ENCODE measurements at places on chromosomes 1 and 21.

GRCh38 chr1:113929750-113930498 lies 800 bp downstream of the HIPK1 start:
- peak overlapping the region; percentile 99 for H3K27ac ChIP-seq
- no peaks in the 10 kb centered on the region for H3K36me3 ChIP-seq
- H3K4me1 ChIP-seq, result peaks cover 51% of the 10 kb centered on the region

GRCh38 chr1:24641646-24642151 lies 1.4 kb upstream of the SRRM1 start:
- H3K27me3 ChIP-seq, result no peaks in the 10 kb centered on the region
- no peaks in the 10 kb centered on the region for H3K36me3 ChIP-seq
- H3K4me3 ChIP-seq, result peak overlapping the region; percentile 21
- peaks cover 26% of the 10 kb centered on the region for H3K4me1 ChIP-seq
- H3K27ac ChIP-seq, result peak overlapping the region; percentile 100
- peak; percentile 43 for DNase-seq

DNA sequence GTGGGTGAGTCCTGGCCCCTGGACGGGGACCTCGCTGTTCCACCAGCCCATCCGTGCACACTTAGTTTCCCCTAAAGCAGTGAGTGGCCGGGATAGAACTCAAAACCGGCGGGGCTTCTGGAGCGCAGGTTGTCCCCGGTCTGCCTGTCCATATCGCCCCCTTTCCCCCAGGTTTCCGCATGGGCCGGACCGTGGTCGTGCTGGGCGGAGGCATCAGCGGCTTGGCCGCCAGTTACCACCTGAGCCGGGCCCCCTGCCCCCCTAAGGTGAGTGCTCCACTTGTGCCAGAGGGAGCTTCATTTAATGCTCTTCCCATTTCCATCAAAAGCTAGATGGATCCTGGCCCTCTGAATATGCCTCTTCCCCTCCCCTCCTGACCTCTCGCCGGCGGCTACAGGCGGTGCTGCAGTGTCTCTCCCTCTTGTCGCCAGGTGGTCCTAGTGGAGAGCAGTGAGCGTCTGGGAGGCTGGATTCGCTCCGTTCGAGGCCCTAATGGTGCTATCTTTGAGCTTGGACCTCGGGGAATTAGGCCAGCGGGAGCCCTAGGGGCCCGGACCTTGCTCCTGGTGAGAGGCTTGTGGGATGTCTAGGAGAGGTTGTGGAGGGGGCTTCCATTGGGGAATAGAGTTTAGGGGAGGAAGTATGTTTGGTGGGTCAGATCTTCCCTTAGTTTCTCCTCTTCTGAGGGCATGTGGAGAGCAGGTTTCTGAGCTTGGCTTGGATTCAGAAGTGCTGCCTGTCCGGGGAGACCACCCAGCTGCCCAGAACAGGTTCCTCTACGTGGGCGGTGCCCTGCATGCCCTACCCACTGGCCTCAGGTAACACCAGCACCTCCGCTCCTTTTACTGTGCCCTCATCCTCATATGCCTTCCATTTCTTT lies 683 bp downstream of the PPOX start:
- H3K4me1 ChIP-seq, result peaks cover 13% of the 10 kb centered on the region
- no peak for DNase-seq
- peak overlapping the region; percentile 51 for H3K4me3 ChIP-seq
- H3K27ac ChIP-seq, result peak overlapping the region; percentile 91
- no peaks in the 10 kb centered on the region for H3K27me3 ChIP-seq
- peaks cover 14% of the 10 kb centered on the region for H3K36me3 ChIP-seq

GRCh38 chr1:194067772-194068171 lies 881.4 kb upstream of the B3GALT2 start:
- H3K36me3 ChIP-seq, result no peaks in the 10 kb centered on the region
- no peak for DNase-seq
- H3K4me1 ChIP-seq, result no peaks in the 10 kb centered on the region
- H3K27me3 ChIP-seq, result no peaks in the 10 kb centered on the region
- H3K27ac ChIP-seq, result no peak overlapping the region

- H3K4me1 ChIP-seq, result no peaks in the 10 kb centered on the region
- H3K27me3 ChIP-seq, result no peaks in the 10 kb centered on the region
- peak overlapping the region; percentile 19 for H3K27ac ChIP-seq
- no peak overlapping the region for H3K4me3 ChIP-seq
These were observed 44.2 kb downstream of the MTF2 start for GRCh38 chr1:93123201-93123783.

- peaks cover 5% of the 10 kb centered on the region for H3K4me1 ChIP-seq
- H3K27ac ChIP-seq, result peak overlapping the region; percentile 26
- H3K36me3 ChIP-seq, result no peaks in the 10 kb centered on the region
- no peak overlapping the region for H3K4me3 ChIP-seq
These were observed 87.1 kb downstream of the ENAH start for GRCh38 chr1:225565847-225566246.

GRCh38 chr1:60870269-60870865 lies 212.0 kb upstream of the NFIA start:
- no peak overlapping the region for H3K27ac ChIP-seq
- H3K27me3 ChIP-seq, result no peaks in the 10 kb centered on the region
- H3K4me1 ChIP-seq, result peaks cover 22% of the 10 kb centered on the region
- no peaks in the 10 kb centered on the region for H3K36me3 ChIP-seq
- H3K4me3 ChIP-seq, result no peak overlapping the region
- DNase-seq, result no peak

DNA sequence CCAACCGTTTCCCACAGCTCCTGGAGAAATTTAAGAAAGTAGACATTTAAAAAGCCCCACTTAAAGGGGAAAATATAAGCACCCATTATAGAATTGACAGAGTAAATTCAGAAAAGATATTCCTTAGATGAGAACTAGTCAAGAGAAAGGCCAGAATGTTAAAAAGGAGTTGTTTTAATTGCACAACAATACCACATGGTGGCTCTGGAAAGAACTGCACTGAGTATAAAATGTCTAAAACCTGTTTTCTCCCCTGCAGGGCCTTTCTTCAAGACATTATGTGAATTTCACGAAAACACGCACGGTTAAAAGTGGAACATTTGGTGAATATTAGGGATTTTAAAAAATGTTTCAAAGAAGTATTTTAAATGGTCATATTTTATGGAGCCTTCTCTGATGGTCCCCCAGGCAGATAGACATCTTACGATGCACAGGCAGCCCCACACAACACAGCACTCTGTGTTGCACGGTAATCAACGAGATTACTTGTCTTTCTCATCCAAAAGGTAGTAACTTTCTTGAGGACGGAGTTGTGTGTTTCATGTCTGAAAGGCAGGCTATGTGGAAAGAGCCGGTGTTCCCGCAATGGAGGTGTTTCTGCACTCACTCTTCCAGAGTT lies 101.9 kb downstream of the PRRX1 start:
- no peak overlapping the region for H3K4me3 ChIP-seq
- no peaks in the 10 kb centered on the region for H3K4me1 ChIP-seq
- H3K27me3 ChIP-seq, result no peaks in the 10 kb centered on the region

DNA sequence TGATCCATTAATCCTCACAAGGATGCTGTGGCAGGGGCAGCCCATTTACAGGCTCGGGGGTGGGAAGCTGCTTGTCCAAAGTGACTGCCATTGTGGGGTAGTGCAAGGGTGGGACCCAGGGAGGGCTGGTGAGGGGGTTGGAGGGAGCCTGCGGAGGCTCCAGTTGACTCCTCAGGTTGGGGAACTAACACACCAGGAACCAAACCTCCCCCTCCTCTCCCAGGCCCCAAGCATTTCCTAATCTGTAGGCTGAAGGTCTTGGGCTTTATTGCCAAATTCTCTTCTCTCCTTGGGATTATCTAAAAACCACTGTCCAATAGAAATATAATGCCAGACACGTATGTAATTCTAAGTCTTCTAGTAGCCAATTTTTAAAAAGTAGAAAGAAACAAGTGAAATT lies 18.2 kb downstream of the IKBKE start:
- peaks cover 3% of the 10 kb centered on the region for H3K4me1 ChIP-seq
- H3K36me3 ChIP-seq, result no peaks in the 10 kb centered on the region
- no peak overlapping the region for H3K27ac ChIP-seq
- H3K4me3 ChIP-seq, result no peak overlapping the region

DNA sequence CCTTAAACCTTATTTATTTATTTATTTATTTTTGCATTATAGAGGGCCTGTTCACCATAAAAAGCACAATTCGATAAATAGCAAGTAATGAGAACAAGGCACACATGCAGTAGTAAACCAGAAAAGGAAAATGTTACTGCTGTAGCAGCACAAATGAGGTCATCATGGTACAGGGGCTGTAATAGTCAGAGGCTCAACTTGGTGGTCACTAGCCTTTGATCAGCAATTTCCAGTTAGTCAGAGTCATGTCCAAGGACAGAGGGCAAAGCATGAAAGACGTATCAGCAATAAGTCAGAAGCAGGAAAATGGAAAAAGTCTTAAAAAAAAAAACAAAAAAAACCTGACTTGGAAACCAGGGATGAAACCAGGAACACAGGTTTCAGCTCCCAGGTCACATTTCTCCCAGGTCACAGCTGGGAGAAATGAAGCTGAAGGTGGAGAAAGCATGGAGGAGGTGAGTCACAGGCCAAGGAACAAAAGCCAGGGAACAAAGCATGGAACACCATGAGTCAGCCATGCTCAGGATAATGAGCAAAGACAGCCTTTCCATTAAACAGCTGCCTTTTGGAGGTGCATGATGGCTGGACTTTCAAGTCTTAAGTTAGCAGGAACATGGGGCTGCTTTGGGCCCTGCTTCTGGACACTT lies 556.3 kb downstream of the LTN1 start:
- no peak overlapping the region for H3K4me3 ChIP-seq
- H3K27ac ChIP-seq, result no peak overlapping the region
- H3K27me3 ChIP-seq, result no peaks in the 10 kb centered on the region
- no peaks in the 10 kb centered on the region for H3K4me1 ChIP-seq
- no peak for DNase-seq

GRCh38 chr1:97143236-97143882 lies 421.8 kb downstream of the PTBP2 start:
- H3K27ac ChIP-seq, result no peak overlapping the region
- peaks cover 4% of the 10 kb centered on the region for H3K4me1 ChIP-seq
- H3K4me3 ChIP-seq, result no peak overlapping the region

DNA sequence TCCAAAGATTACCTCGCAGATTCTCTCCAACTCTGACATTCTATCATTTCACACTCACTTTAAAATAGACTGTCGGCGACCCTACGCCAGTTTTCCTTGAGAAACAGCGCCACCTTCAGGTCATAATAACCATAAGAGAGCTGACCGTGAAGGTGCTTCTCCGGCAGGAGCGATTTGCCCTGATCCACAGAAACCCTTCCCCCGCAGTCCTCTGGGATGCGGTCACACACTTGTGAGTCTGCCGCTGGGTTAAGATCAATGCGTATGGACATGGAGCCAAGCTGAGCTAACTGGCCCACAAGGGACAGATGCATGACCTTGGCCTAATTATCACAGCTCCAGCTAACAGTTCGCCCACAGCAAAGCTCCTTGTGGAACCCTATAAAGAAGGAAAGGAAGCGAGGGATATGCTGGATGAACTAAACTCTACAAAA lies 32.8 kb upstream of the IFNAR2 start:
- peak; percentile 63 for DNase-seq
- H3K4me3 ChIP-seq, result no peak overlapping the region
- no peaks in the 10 kb centered on the region for H3K36me3 ChIP-seq
- H3K27ac ChIP-seq, result no peak overlapping the region

DNA sequence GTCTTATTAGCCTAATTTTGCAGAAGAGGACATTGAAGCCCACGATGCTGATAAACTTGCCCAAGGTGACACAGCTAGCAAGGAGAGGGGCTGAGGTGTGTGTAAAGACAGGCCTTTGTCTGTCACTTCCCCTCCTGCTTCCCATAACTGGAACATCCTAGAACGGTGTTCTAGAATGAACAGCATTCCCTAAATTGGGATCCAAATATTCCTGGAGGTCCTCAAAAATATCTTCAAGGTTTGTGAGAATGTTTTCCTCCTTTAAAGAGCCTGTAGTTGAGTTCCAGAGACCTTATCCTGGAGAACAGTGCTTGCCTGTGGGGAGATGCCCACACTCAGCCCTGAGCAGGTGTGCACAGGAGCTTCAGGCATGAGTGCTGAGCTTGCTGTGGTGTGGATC lies 41.5 kb upstream of the SAMD13 start:
- no peak for DNase-seq
- no peaks in the 10 kb centered on the region for H3K4me1 ChIP-seq
- no peaks in the 10 kb centered on the region for H3K36me3 ChIP-seq
- no peak overlapping the region for H3K4me3 ChIP-seq

- no peaks in the 10 kb centered on the region for H3K36me3 ChIP-seq
- H3K4me3 ChIP-seq, result peak overlapping the region; percentile 35
- peaks cover 25% of the 10 kb centered on the region for H3K4me1 ChIP-seq
- peak; percentile 26 for DNase-seq
- no peaks in the 10 kb centered on the region for H3K27me3 ChIP-seq
These were observed 1.3 kb upstream of the DNAJC16 start for GRCh38 chr1:15525050-15526020.

DNA sequence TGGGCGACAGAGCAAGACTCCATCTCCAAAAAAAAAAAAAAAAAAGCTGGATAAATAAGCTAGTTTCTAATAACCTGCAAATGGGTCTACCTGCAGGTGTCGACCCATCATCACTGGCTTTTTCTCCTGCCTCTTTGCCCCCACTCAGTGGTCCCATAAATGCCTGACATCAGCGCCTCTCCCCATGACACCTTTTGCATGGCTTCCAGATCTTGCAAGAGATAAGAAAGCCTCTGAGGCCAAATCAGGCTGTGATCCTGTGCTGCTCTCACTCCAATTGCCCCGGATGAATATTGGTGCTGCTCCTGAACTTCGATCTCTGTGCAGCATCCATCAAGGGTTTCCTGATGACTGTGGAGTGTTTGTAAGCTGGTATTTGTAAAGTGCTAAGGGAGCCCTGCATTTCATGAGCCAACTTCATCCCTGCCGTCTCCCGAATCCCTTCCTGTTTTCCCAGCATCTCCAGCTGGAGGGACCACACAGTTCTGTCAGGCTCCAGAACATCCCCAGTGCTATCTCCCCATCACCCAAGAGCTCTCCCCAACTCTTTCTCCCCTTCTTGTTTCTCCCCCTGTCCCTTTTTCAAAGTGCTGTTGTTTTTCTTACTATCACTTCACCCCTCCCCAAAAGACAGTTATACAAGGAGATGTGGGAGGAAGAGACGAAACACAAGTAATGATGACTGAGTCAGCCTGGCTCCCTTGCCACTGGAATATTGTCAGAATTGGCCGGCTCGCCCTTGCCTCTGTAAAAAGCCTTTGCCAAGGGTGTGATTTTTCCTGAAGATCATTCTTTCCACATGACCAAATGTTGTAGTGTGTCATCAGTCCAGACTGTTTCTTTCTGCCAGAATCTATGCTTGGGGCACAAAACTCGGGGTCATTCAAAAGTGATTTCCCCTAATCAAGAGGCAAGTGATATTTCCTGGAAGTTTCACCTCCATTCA lies 2.8 kb upstream of the EFHD2 start:
- H3K4me1 ChIP-seq, result peaks cover 20% of the 10 kb centered on the region
- H3K36me3 ChIP-seq, result no peaks in the 10 kb centered on the region
- DNase-seq, result no peak
- no peaks in the 10 kb centered on the region for H3K27me3 ChIP-seq
- H3K27ac ChIP-seq, result peak overlapping the region; percentile 44

GRCh38 chr1:74436078-74436477 lies 76.3 kb downstream of the LRRC53 start:
- no peak for DNase-seq
- H3K27me3 ChIP-seq, result no peaks in the 10 kb centered on the region
- H3K4me3 ChIP-seq, result no peak overlapping the region
- H3K36me3 ChIP-seq, result no peaks in the 10 kb centered on the region
